ENCODE measurements at places on chromosomes 7 and 10.

DNA sequence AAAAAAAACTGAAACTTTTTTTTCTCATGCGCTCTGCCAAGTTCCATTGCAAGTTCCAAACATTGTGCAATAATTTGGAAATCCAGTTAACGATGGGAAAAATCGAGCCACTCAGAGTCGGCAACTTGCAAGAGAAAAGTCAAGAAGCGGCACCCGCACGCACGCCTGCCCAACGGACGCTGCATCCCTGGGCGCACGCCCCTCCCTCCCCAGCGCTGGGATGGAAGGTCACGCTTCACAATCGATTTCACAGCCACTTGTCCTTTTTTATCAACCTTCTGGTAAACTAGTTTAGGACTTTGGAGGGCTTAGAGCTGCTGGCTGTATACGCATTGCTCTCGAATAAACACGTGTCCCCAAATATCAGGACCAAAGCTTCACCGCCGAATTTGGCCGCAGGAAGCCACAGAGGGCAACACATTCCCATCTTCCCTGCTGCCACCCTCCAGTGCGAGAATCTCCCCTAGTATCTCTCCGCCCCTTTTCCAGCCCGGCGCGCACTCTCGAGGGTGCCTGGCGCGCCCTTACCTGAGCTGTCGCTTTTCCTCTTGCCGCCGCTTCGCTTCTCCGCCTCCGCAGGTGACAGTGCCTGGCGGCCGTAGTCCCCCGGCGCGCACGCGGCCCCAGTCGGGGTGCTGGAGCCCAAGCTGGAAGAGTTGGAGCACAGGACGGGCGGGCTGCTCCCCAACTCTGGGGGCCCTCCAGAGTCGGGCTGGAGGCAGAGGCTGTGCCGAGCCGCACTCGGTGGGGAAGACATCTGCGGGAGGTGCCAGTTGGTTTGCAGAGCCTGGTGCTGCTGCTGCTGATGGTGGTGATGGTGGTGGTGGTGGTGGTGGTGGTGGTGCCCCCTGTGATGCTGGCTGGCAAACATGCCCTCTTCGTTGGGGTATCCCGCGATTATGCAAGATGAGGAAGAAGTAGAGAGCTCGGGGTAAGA, 857 bp downstream of the MEOX2 start:
- peak; percentile 26 for DNase-seq

DNA sequence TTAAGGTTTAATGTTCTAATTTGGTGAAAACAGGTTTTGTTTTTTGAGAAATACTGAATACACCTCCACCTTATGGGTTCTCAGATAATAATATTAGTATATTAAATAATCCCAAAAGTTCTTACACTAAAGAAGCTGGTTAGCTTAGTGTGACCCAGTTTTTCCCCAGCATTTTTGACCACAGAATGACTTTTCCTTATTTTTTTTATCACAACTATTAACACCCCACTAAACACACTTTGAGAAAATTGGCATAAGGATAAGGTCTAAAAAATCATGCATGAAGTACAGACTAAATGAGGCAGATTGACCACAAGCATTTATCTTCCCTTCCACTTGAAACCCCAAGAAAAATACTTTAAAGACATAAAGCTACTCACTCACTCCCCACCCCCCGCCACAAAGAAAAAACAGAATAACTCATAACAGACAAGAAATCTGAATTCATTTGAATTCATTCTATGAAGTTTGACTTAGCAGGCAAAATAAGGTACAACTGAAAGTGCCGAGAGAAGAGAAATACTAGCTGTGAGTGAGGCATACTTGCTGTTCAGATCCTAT, 49.7 kb upstream of the WNT16 start:
- no peak for DNase-seq

- DNase-seq: no peak
These were observed 13.0 kb upstream of the CHCHD1 start for GRCh38 chr10:73768881-73769280.

GRCh38 chr7:91660734-91661356, 219.7 kb downstream of the MTERF1 start:
- no peak for DNase-seq

GRCh38 chr10:71975087-71975870, 11.1 kb downstream of the CHST3 start:
- DNase-seq: no peak

DNA sequence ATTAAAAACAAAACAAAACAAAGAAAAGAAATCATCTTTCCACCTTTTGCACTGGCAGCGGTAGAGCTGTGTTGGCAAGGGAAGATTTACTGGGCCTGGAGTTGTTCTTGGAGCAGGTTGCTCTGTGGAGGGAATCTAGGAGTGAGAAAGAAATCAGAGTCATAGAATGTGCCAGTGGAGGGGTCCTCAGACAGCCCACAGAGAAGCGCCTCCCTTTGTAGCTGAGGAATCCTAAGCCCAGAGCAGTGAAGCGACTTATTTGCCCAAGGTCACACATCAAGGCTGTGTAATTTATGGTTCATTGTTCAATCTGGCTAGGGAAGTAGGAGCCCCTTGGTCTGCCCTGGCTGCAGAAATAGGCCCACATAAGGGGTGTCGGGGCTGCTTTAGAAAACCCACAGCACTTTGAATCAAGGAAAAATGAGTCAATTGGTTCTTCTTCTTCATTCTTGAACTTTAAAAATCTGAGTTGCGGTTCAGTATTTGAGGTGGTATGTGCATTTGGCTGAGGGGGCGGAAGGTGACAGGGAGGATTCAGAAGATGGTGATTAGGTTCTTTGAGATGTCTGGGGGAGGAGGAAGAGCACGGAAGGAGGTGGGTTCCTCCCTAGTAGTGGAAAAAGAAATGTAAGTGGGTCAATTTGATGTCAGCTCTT, 253.7 kb downstream of the PTEN start:
- DNase-seq: no peak

- DNase-seq: no peak
These were observed 208.9 kb downstream of the GPR158 start for GRCh38 chr10:25383686-25384085.

- no peak for DNase-seq
These were observed 250.6 kb upstream of the KLF6 start for GRCh38 chr10:4035599-4035945.

- no peak for DNase-seq
These were observed 207.1 kb upstream of the NFE2L3 start for GRCh38 chr7:25944777-25945515.

GRCh38 chr7:35988818-35989217, 164.2 kb upstream of the EEPD1 start:
- DNase-seq: no peak

- no peak for DNase-seq
These were observed 308.9 kb upstream of the KCND2 start for GRCh38 chr7:119964065-119964464.

DNA sequence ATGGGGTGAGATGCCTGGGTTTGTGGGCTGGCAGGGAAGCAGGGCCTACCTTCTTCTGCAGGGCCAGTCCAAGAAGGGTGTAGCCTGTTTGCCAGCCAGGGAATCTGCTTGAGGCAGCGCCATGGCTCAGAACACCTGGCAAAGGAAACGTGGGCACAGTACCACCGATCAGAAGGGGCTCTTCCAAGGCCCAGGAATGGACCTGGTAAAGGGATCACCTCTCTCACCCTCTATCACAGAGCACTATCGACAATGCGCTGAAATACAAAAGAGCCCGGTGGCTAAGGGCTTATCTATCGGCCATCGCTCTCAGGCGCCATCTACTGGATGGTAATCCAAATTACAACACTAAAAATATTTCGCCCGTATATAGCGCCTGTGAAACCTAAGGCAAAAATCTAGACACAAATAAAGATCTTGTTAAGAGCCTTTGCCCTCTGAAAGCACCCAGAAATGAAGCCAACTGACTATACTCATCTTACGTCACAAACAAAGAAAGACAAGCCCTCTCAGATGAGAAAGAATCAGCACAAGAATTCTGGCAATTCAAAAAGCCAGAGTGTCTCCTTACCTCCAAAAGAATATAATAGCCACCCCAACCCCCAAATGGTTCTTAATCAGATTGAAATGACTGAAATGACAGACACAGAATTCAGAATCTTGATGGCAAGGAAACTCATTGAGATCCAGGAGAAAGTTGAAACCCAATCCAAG, 217.8 kb upstream of the HPS1 start:
- no peak for DNase-seq

GRCh38 chr7:1121476-1121875, 33.6 kb downstream of the GPER1 start:
- DNase-seq: no peak

DNA sequence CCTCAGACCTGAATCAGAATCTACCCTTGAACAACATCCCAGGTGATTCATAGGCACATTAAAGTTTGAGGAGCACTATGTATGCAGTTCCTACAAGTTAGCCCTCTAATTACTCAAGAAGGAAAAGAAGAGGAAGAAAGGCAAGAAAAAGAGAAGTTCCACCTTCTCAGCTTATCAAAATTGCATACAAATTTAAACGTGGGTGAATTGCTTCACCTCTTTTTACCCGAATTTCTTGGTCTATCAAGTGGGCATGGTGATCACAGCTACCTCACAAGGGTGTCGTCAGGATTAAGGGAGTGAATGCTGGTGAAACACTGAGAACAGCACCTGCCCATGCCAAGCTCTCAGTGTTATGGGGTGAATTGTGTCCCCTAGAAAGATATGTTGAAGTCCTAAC, 43.8 kb upstream of the PAPSS2 start:
- DNase-seq: no peak

DNA sequence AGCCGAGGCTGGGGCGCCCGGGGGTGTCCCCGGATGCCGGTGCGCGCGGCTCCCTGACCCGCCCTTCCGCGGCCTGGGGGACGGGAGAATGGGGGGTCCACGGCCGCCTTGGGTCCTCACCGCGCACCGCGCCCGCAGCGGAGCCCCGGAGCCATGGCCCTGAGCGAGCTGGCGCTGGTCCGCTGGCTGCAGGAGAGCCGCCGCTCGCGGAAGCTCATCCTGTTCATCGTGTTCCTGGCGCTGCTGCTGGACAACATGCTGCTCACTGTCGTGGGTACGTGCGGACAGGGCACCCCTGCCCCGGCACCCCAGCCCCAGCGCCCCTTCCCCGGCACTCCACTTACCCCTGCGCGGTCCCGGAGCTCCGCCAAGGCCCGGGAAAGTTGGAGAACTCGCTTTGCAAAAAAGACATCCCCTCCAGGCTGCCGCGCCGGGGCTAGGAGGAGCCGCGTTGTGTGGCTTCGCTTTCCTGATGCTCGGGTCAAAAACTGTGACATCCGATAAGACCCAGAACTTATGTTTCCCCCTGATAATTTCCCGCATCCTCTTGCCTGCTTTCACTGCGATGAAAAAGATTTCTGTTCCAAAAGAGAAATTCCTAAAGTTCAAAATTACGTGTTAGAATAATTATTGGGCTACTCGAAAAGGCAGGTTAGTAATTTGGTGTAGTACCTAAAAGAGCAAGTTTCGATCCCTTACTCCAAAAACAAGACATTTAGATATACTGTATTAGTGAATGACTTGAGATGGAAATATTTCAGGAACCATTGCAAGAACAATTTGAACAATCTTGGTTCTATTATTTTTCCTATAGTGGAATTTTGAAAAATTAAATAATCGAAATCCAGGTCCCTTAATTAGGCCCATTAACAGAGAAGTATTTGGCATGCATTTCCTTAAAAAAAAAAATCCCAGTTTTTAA, 888 bp downstream of the SLC18A2 start:
- DNase-seq: no peak
